ENCODE measurements at places on chromosomes 6 and 20.

DNA sequence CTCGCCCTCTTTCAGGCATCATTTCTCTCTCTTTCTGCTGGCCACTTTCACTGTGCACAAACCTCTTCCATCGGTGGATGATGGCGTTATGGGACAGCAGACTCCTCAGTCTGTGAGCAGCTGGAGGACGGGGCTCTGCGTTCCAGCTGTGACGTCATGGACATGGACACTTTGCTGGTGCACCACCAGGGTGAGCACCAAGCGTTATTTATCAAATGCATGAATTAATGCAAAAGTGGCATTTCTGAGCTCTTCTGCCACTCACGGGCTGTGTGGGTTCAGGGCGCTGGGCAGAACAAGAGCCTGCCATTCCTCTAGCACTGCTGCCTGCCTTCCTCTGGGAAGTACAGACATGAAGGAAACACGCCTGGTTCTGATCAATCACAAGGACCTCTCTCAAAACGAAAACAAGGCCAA, 82.9 kb upstream of the MPC1 start:
- DNase-seq = no peak

DNA sequence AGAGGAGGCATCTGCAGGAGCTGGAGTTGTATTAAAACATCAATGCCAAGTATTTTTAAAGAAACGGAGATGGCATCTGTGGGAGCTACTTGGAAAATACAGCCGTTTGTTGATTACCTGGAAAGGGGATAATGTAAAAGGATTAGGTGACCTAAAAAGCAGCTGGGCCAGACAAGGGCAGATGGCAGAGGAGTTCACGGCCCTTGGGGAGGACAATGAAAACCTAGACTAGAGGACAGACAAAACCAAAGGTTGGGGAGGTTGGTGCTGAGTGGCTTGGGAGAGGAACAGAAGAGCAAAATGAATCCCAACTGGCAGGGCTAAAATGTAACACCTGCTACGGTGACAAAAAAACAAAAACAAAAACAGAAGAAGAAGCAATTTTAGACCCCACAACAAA, 260.5 kb upstream of the JARID2 start:
- DNase-seq = no peak

GRCh38 chr6:36499918-36500317, 47.4 kb downstream of the STK38 start:
- DNase-seq = no peak

- no peak for DNase-seq
Measured at GRCh38 chr6:148225871-148226270, 116.8 kb upstream of the SASH1 start.
